Putamen (tissue), 1 donor: ENCODE measurements at places on chromosomes 2 and 18.

DNA sequence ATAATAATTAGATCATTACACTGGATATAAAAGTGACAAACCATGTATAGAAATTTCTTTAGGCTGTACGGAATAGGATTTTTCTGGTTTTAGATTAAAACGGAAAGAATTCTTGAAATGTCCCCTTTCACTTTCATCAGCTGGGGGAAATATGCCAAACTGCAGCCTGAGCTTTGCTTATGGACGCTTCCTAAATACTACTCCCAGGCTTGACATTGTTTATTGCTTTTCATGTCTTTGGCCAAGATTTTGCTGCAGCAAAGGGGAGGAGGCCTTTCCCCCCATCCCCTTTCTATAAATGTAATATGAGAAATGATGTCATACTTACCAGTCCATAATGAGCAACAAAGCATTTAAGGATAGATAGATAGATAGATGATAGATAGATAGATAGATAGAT lies 158.4 kb downstream of the MAP2 start:
- DNase-seq, result no peak

- DNase-seq, result no peak
Observed at GRCh38 chr2:79788952-79789651, 276.3 kb downstream of the CTNNA2 start.

DNA sequence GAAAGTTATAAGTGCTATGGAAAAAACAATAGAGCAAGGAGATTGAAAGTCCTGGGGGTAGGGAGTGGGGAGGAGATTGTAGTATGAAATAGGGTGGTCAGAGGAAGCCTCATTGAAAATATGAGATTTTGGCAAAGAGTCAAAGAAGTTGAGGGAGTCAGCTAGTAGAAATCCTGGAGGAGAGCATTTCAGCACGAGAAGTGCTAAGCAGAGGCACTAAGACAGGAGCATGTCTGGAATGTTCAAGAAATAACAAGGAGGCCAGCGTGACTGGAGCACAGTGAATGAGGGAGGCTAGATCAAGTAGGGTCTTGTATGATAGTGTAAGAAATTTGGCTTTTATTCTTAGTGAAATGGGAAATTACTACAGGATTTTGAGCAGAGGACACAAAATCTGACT lies 2.1 kb upstream of the TSPYL6 start:
- DNase-seq, result no peak

GRCh38 chr2:150431561-150432311 lies 55.7 kb downstream of the RND3 start:
- no peak for DNase-seq

GRCh38 chr2:202689898-202690297 lies 55.1 kb downstream of the FAM117B start:
- DNase-seq, result no peak

DNA sequence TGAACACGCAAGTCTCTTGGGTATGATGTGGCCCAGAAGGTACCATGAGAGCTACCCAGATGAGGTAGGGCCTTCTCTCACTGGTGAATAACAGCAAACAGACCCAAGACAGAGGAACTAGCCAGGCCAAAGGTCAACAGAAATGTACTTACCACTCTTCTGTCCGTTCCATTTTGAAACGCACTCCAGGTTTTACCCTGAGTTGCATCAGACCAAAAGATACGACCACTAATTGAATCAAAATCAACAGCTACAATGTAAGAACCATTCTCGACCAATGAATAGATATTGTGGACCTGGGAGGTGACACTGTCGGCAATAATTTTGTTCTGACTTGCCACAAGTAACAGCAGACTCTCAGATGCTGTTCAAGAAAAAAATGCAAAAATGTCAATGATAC lies 124.4 kb downstream of the LRP2 start:
- no peak for DNase-seq

DNA sequence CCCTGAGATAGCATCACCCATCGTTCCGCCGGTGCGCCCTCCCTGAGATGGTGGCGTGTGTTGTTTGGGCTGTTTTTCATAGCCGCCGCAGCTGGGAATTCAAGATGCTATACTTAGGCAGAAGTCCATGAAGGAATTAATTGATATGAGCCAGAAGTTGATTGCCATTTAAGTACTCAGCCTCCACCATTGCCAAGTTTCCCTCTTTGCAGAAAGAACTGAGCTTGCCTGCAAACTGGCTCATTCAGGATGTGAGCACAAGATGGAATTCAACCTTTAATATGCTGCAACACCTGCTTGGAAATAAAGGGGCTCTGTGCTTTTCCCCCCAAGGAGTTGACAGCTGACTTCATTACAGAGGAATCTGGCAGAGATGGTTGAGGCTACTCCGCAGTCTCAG lies 295.5 kb downstream of the ZNF521 start:
- peak; percentile 7 for DNase-seq

DNA sequence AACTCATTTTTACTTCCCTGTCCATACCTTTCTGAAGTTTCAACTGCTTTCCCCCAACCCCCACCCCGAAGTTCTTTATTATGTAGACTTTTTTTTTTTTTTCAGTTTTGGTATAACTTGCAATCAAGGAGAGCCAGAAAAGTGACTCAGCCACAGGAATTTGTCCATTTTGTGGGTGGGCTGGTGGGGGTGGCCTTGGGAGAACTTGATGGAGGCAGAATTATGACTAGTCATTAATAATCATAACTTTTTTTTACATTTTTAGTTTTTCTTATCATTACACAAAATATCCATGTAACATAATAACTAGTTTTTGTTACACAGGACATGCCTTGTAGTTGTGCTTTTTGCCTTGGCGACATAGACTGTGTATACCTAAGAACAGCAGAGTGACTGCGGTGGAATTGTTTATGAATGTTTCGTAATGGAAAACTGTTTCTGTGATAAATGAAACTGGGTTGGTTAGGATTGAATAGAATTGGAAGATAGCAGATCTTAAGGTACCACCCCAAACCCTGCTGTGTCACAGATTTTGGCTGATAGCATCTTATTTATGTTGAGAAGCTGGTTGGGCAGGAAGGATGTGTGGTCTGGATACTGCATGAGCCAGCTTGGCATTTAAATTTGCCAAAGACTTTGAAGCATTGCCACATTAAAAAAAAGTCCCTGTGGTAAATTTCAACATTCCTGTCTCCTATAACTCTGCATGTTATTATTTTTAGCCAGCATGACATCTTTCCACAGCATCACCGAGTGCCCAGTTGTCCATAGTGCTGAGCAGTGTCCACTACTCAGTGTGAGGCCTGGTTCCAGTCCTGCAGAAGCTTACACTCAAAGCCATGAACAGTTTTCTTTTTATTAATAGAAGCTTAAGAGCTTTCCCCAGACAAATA lies 30.7 kb downstream of the LYPD6B start:
- no peak for DNase-seq

DNA sequence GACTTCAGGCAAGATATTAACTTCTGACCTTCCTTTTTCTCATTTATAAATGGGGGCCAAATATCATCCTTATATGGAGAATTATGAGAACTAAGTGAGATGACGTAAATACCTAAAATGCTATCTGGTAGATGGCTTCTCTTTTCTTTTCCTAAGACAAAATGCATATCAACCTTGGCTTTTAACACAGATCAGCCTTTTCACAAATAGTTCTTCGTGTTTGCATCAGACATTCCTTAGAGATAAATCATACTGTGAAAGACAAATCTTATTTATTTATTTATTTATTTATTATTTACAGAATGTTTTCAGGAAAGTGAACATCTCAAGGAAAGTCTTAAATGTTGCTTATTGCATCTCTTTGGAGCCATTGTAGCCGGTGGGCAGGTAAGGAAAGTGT lies 62.8 kb downstream of the NBEAL1 start:
- DNase-seq, result no peak

DNA sequence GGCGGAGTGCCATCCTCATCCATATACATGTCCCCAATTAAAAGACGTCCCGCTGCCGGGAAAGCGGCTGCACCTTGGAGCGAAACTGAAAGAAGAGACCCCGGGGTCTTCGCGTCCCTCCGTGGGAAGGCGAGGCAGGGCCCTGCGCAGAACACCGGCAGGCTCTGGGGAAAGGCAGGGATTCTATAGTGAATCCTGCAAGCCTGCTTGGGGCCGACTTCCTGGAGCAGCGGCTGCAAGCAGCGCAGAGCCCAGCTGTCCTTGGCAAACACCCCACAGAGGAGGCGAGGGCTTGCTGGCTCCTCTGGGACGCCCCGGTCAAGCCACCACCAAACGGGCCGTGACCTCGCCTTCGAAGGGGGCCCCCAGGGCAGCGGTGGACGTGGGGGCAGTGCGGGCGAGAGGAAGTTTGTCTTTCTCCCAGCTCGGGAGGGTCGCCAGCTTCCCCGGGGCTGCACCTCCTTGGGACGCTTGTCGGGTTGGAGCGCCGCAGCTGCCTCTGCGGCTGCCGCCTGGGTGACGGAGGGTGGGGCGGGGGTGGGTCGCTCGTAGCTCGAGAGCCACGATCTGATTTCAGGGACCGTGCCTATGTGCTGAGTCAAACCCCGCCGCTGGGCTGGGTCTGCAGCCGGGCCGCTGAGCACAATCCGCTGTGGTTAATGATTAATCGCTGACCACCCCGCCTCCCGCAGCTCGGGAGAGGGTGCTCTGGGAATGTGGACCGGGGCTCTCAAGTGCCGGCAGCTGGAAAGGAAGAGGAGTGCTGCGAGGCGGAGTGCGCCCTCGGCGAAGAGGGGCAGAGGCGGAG lies 486 bp upstream of the GPR39 start:
- peak; percentile 3 for DNase-seq

DNA sequence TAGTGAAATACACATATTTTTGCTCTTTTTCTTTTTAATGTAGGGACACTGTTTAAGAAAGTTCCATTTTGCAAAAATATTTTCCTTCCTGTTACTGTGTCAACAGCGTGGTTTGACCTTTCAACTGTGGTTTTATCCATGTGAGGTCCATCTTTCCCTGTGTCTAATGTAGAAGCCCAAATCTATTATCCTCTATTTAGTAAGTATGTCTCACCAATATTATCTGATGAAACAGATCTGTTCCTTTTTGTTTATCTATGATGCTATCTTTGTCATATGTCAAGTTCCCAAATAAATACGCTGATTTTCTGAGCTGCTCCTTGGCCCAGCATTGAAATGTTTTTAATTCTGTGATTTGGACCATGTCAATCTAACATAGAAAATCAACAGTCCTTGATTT lies 3.5 kb upstream of the ARHGAP15 start:
- no peak for DNase-seq

DNA sequence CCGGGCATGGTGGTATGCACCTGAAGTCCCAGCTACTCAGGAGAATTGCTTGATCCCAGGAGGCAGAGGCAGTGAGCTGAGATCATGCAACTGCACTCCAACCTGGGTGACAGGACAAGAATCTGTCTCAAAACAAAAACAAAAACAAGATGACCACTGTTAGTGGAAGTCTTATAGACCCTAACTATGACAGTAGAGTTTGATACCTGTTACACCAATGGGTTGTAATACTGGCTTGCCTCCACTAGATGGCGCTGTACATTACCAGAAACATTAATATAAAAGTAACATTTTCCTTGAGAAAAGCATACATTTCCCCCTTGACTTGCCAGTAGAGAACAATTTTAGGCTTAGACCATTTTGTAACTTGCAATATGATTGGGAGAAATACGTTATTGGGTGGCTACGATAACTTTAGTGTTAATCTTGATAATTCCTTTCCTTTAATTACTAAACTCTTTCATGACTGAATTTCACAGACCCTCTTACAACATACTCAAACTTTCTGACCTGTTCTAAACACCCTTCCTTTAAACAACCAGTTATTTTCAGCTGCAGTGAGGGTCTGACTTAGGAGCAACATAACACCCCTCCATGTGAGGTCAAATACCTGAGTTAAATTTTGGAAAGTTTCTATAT lies 19.5 kb downstream of the SLC25A52 start:
- no peak for DNase-seq

DNA sequence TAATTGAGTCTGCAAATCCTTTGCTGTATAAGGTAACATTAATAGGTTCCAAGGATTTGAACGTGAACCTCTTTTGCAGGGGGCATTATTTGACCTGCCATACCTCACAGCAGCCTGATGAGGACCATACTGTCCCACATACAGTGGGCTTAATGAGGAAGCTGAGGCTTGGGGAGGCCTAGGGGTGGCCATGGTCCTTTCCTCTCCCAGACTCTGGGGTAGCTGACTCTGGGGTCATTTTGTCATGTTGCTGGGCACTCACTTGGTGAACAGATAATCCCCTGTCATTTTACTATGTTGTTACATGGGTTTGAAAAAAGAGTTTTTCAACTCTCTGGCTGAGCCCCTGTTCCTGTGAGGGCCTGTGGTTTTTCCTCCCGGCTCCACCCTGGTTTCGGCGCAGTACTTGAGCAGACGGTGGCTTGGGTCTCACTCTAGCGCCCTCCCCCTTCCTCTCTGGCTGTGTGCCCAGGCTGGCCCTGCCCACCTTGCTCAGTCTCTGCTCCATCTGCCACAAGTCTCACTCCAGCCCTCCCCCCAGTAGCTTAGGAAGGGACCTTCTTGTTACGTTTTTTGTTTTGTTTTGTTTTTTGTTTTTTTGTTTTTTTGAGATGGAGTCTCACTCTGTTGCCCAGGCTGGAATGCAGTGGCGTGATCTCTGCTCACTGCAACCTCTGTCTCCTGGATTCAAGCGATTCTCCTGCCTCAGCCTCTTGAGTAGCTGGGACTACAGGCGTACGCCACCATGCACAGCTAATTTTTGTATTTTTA lies 21.0 kb downstream of the INPP4A start:
- DNase-seq, result no peak

DNA sequence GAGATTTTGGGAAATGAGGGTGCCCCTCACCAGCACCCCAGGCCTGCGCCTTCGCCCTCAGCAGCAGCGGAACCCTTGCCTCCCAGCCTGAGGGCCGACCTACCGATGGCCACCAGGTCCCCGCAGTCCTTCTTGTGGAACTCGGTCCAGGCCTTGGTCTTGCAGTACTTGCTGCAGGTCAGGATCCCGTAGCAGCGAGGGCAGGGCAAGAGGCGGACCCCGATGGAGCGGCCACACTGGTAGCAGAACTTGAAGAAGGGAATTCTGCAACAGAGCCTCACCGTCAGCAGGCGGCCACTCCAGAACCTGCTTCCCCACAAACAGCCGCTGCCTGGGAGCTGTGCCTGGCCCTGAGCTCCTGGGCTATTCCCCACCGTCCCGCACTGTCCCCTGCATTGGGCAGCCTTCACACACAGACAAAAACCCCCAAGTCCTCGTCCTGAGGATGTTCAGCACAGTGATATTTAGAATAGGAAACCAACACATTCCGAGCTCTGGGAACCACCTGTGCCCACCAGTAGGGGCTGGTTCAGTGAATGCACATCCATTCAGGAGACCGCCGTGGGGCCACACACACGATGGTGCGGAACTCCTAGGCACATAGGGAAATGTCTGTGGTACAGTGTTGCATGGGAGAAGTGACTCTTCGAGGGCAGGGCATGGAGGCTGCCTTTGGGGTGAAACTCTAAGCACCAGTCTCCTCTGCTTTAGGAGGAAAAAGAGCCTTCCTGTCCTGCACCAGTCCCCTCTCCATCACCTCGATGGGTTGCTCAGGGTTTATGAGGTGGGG lies 45.6 kb downstream of the GPC1 start:
- DNase-seq, result no peak

- DNase-seq, result no peak
Observed at GRCh38 chr2:155062922-155063258, 364.4 kb downstream of the KCNJ3 start.

GRCh38 chr2:71789556-71790204 lies 336.3 kb downstream of the DYSF start:
- no peak for DNase-seq

- DNase-seq, result no peak
Observed at GRCh38 chr2:111679202-111679601, 204.8 kb downstream of the ANAPC1 start.

- DNase-seq, result no peak
Observed at GRCh38 chr2:68632021-68632420, 11.4 kb upstream of the PROKR1 start.
